Smooth muscle cell of the umbilical artery (primary cell): ENCODE measurements at places on chromosomes 12 and 14. TPM values are rescaled to one million over a fixed set of nuclear protein-coding genes. Genes with fewer than 3 reads are reported as not detected.

ZNF891 gene
- total RNA-seq: 0.89 and 1.4 TPM in 2 replicates

KRT85 gene
- not detected in 2 replicates for total RNA-seq

CLBA1 gene
- total RNA-seq: 8.9 and 9.2 TPM in 2 replicates

PLBD1 gene
- total RNA-seq: 1.2 and 2.1 TPM in 2 replicates

HPD gene
- total RNA-seq: not detected in 2 replicates

PROX2 gene
- total RNA-seq: not detected in 2 replicates

SERPINA9 gene
- not detected in 2 replicates for total RNA-seq

GALNT8 gene
- 2.2 TPM in 1 of 2 replicates, not detected in the other for total RNA-seq

TEX52 gene
- total RNA-seq: not detected in 2 replicates

PSMB11 gene
- not detected in 2 replicates for total RNA-seq

E2F7 gene
- total RNA-seq: 2.4 and 17.9 TPM in 2 replicates

PTPN6 gene
- not detected in 2 replicates for total RNA-seq

ART4 gene
- 2.6 and 6.5 TPM in 2 replicates for total RNA-seq

ATP6V1D gene
- 134 and 158 TPM in 2 replicates for total RNA-seq

DTX1 gene
- not detected in 2 replicates for total RNA-seq

RERG gene
- 0.14 and 0.30 TPM in 2 replicates for total RNA-seq

CLEC4C gene
- total RNA-seq: not detected in 2 replicates

RDH16 gene
- total RNA-seq: 0.30 and 0.37 TPM in 2 replicates

SIRT4 gene
- 0.69 and 2.7 TPM in 2 replicates for total RNA-seq

USP5 gene
- total RNA-seq: 87.9 and 120 TPM in 2 replicates

KIF5A gene
- 0.59 and 1.6 TPM in 2 replicates for total RNA-seq

DHRS7 gene
- total RNA-seq: 85.2 and 109 TPM in 2 replicates

TOMM20L gene
- not detected in 2 replicates for total RNA-seq

SLC38A4 gene
- total RNA-seq: 2.8 and 4.2 TPM in 2 replicates

GSKIP gene
- 49.6 and 121 TPM in 2 replicates for total RNA-seq

AKAP3 gene
- 0.30 and 1.7 TPM in 2 replicates for total RNA-seq

TMEM132C gene
- not detected in 2 replicates for total RNA-seq

RABGGTA gene
- 29.7 and 35.2 TPM in 2 replicates for total RNA-seq

FIGNL2 gene
- total RNA-seq: under 0.01 and 0.09 TPM in 2 replicates

RAB21 gene
- total RNA-seq: 18.1 and 56.8 TPM in 2 replicates

KRT72 gene
- not detected in 2 replicates for total RNA-seq

PCK2 gene
- 26.7 TPM in 2 replicates for total RNA-seq

BDKRB2 gene
- 17.1 and 33.3 TPM in 2 replicates for total RNA-seq

GZMH gene
- total RNA-seq: not detected in 2 replicates

AQP6 gene
- total RNA-seq: not detected in 2 replicates

COPZ1 gene
- total RNA-seq: 165 and 197 TPM in 2 replicates

FAM90A1 gene
- total RNA-seq: under 0.01 and 0.09 TPM in 2 replicates

MYF6 gene
- not detected in 2 replicates for total RNA-seq

CLEC2A gene
- total RNA-seq: not detected in 2 replicates

RIPK3 gene
- total RNA-seq: not detected in 2 replicates

SMOC1 gene
- not detected in 2 replicates for total RNA-seq

PPP1R1A gene
- not detected in 2 replicates for total RNA-seq

NPFF gene
- total RNA-seq: not detected in 2 replicates
